ENCODE measurements at places on chromosomes 4 and X.

DNA sequence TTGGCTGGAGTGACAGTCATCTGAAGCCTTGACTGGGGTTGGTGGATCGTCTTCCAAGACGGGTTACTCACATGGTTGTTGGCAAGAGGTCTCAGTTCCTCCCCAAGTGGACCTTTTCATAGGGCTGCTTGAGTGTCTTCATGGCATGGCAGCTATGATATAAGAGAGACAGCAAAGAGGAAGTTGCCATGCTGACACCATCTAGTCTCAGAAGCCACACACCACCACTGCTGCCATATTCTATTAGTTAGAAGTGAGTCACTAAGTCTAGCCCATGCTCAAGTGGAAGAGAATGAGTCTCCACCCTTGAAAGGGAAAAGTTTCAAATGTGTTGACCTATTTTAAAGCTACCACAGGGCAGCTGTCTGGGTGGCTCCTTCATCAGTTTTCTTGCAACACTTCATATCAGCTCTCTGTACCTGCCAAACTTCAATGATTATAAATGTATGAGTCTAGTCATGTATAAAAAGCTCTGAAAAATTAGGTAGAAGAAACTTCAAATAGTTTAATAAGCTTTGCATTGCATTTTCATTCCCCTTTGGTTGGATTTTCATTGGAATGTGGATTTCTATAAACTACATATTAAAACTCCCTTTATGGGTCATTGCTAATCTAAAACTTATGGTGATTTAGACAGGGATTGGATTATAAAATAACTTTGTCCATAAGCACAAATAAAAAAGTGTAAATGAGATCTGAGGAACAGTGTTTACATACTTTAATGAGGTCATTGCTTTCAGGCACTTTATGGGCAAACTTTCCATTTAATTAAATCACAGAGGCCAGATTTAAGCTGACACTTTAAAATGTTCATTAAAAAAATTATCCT, 68.0 kb upstream of the ATXN3L start:
- no peak for DNase-seq

DNA sequence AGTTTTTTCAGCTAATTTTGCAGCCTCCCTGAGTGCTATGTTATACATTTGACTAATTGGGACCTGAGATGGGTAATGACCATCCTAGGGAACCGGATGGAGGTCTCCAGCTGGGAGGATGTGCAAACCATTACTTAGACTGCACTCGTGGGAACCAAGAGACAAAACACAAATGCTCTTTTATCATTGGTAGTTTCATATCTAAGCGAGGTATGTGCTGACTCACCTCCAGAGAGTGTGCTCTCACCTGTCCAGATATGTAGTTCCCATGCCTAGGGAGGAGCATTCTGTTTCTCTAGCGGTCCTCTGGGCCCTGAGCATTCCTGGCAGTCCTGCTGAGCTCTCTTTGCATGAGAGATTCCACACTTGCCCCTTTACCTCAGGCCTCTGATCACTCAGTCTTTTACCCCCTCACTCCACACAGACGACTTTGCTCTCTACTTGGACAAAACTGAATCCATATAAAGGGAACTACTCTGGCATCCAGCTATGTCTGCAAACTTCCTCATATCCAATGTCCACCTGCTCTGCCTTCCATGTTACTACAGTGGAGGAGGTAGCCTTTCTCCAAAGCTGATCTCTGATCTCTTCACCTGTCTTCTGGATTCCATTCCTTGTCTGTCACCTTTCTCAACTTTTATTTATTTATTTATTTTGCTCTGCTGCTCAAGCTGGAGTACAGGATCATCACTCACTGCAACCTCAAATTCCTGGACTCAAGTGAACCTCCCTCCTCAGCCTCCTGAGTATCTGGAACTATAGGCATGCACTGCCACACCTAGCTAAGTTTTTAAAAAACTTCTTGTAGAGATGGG, 88.4 kb downstream of the LRP2BP start:
- no peak for DNase-seq

- no peak for DNase-seq
Observed at GRCh38 chr4:153518001-153518400, 51.8 kb downstream of the TMEM131L start.

DNA sequence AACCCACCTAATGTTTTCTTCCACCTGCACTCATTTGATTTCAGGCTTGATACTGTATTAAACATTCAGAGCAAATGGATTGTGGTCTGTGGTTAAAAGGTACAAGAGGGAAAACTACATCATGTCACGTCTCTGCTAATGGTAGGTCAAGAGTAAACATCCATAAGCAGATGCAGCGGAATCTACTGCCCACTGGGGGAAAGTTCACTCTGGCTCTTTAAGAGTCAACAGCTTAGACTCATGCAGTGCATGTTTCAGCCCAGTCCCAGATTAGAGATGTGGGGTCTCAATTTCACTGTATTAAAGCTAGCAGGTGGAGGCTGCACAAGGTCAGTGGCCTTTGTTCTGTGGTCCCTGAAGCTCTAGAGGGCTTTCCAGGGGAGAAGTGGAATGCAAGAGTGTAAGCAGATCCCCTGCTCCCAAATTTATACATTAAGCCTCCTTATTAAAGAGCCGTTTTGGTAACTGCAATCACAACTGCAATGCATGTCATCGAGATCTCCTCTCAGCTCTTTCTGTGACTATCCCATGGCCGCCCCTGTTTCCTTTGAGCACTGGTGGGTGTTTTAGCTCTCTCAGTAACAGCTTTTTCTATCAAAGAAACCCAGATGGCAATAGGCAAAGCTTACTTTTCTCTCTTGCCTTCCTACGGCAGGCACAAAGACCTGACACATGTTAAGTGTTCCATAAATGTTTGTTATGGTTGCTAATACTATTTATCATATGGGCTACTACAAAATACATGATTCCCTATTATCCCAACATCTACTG, 53.4 kb downstream of the LDB2 start:
- DNase-seq: no peak

DNA sequence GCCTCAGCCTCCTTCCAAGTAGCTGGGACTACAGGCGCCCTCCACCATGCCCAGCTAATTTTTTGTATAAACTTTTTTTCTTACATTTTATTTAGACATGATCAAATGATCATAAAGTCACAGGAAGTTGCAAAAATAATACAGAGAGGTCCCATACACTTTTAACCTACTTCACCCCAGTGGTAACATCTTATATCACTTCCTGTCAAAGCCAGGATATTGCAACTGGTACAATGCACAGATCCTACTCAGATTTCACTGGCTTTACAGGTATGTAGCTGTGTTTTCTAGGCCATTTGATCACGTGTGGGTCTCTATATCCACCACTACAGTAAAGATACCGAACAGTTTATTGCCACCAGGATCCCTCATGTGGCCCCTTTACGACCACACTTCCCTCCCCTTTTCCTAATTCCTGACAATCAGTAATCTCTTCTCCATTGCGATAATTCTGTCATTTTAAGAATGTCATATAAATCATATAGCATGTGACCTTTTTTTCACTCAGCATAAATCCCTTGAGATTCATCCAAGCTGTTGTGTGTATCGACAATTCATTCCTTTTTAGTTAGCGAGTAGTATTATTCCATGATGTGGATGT, 18.0 kb downstream of the RPS6KA3 start:
- no peak for DNase-seq

GRCh38 chr4:71355045-71355444, 16.2 kb downstream of the SLC4A4 start:
- no peak for DNase-seq

DNA sequence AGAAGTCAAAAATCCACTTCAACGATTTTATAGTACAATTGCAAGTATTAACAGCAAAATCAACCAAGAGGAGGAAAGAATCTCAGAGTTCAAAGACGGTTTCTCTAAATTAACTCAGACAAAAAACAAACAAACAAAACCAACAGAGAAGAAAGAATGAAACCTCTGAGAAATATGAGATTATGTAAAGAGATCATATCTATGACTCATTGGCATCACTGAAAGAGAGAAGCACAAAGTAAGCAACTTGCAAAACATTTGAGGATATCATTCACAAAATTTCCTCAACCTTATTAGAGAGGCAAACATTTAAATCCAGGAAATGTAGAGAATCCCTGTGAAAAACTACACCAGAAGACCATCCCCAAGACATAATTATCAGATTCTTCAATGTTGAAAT, 370.4 kb downstream of the INPP4B start:
- DNase-seq: no peak

DNA sequence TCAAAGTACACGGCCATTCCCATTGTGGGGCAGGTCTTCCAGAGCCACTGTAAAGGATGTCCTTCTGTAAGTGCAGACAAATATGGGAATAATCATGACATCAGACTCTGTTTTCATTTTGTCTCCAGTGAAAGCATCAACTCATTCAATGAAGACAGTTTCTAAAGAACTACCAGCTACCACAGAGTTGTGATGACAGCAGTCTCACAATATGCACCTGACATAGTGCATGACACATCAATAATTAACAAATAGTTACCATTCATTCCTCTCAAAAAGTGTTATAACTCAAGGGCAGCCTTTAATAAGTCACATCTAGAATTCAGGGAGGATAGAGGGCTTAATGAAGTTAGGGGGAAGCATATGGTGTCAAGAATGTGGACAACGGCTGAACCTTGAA, 20.2 kb downstream of the MTTP start:
- no peak for DNase-seq

DNA sequence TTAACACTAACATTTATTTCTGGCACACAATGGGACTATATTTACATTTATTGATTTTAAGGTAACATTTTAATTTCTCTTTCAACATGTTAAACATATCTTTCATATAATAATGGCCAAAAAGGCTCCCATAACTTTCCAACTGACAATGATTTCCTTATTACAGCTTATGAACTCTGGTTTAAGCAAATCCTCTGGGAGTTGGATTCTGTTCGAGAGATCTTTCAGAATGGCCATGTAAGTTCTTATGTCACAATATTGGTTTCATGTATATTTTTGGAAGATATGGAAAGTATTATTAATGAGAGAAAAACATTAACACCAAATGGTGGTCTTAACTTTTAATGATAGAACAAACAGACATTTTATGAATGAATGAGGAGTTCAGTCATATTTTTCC, 4.1 kb downstream of the TDO2 start:
- DNase-seq: no peak

GRCh38 chr4:8645753-8646124, 53.2 kb downstream of the CPZ start:
- DNase-seq: no peak
